ENCODE measurements at places on chromosomes 4 and X.

DNA sequence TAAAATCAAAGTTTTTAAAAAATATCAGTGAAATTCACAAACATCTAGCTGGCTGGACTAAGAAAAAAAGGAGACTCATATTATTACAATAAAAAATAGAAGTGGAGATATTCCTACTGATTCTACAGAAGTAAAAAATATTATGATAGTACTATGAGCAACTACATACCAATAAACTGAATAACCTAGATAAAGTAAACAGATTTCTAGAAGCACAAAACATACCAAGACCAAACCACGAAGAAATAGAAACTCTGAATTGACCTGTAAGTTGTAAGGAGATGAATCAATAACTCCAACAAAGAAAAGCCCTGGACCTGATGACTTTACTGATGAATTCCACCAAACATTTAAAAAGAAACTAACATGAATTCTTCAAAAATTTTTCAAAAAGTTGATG is 867.3 kb downstream of the PCDH18 start:
- DNase-seq: no peak

- DNase-seq: no peak
Observed at GRCh38 chr4:110109455-110109854, 89.0 kb downstream of the ELOVL6 start.

- DNase-seq: no peak
Observed at GRCh38 chr4:108130955-108131354, 37.8 kb downstream of the LEF1 start.

DNA sequence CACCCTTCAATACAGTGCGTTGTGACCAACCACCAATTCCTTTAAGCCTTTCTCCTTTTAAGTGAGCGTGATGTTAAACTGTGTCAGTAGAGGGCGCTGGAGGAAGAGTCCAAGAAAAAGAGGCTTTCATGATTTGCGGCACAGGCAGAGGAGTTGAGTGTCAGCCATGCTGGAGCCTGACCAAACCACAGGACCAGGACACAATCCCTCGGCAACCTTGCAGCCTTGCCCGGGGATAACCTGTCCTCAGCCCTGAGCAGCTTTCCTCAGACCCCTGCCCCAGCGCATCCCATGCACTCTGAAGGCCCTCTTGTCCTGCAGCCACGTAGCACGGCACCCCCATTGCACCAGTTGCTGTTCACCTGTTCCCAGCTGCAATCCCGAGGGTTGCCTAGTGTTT is 53.5 kb upstream of the SMIM31 start:
- peak; percentile 56 for DNase-seq

DNA sequence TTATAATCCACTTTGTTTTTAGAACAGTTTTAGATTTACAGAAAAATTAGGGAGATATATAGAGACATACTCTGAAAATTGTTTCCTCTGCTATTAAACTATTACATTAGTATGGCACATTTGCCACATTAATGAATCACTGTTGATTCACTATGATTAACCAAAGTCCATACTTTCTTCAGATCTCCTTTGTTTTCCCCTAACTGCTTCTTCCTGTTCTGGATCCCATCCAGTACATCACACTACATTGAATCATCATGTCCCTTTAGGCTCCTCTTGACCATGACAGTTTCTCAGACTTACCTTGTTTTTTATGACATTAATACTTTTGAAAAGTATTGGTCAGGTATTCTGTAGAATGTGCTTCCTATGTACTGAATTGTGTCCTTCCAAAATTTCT is 109.2 kb upstream of the EDNRA start:
- no peak for DNase-seq

DNA sequence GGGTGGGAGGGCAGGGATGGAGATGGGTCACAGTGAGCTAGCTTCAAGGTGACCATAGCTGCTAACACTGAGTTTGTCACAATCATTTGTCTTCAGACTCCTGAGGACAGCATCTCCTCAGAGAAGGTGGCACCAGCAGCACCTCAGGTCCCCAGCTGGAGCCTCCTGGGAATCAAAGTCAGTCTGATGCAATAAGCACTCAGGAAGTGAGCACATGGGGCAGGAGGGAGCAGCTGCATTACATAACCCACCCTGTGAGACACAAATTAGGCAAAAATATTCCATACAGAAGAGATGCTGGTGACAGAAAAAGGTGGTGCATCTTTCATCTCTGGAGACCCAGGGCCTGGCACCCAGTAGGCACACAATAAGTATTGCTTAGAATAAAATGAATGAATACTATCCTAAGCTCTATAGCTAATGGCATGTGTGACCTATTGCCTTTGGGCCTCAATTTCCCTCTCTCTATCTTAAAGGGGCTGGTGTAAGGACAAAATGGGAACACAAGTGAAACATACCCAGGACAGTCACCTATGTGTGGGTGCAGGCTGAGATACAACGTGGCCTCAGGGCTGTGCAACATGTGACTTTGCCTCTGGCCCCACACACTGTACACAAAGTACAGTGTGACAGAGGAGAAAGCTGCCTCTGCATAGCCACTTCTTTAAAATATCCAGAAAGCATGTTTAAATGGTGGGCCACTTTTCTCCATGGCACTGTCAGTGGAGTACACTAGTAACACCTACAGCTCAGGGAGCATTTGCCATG is 37.1 kb downstream of the SLC39A8 start:
- DNase-seq: no peak

DNA sequence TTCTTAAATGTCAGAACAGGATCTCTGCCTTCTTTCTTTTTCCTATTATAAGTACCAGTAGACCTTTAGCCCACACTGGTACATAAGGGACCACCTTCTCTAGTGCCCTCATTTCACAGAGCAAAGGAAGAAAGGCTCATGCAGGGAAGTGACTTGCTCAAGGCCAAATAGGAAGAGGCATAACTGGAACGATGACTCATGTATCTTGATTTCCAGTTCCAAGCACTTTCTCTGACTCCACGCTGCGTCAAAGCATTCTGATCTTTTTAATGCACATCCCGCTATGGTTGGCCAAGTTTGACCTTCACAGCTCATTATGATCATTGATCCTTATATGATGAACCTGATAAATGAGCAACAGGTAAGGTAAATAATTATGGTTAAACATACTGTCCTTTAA is 542.0 kb downstream of the GBA3 start:
- DNase-seq: no peak

- DNase-seq: no peak
Observed at GRCh38 chr4:184889666-184890335, 64.0 kb upstream of the ACSL1 start.

- no peak for DNase-seq
Observed at GRCh38 chr4:3829956-3830773, 64.0 kb downstream of the ADRA2C start.

DNA sequence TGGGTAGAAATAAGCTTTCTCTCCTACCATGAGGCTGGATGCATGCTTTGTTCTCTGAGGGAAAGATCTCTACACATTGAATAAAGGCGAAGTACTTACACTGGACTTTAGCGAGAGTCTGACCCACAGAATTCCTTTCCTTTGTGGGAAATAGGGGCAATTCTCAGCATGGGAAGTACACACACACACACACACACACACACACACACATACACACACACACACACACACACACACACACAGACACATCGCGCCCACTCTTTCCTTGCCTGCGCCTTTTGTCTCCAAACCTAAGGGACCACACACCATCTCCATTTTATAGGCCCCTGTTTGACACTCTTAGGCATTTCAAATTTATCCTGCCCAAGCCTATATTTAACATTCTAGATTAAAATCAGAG is 83.8 kb downstream of the LUZP4 start:
- DNase-seq: peak; percentile 56

DNA sequence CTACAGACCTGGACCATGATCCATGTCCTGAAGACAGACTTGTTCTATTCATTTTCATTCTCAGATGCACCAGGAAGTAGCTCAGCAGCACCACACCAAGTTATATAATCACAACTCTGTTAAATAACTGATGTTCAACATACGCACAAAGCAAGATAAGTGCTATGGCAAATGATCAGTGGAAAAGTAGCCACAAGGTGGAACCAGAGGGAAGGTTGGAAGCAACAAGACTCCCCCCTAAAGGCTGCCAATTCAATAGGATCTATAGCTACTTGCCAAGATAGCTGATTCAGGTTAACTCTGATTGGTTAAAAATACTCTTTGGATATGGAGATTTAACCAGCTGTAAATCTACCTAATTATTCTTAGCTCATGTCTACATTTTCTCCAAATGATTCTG is 23.7 kb upstream of the FAM47B start:
- DNase-seq: peak; percentile 57

GRCh38 chr4:131649227-131649626 is 1499.9 kb upstream of the PCDH10 start:
- DNase-seq: no peak

- DNase-seq: no peak
Observed at GRCh38 chr4:168978001-168978700, 31.9 kb downstream of the CBR4 start.

- peak; percentile 49 for DNase-seq
Observed at GRCh38 chrX:1462596-1463251, 10.0 kb upstream of the ASMTL start.
